ENCODE measurements at places on chromosomes 4 and X. TPM values are rescaled to one million over a fixed set of nuclear protein-coding genes. Genes with fewer than 3 reads are reported as not detected.

- no peaks in the 10 kb centered on the region for H3K36me3 ChIP-seq
- H3K4me1 ChIP-seq: peaks cover 19% of the 10 kb centered on the region
- peak; percentile 68 for DNase-seq
- peak overlapping the region; percentile 18 for H3K27ac ChIP-seq
Observed at GRCh38 chr4:185587427-185588161, 52.3 kb upstream of the PDLIM3 start.

DNA sequence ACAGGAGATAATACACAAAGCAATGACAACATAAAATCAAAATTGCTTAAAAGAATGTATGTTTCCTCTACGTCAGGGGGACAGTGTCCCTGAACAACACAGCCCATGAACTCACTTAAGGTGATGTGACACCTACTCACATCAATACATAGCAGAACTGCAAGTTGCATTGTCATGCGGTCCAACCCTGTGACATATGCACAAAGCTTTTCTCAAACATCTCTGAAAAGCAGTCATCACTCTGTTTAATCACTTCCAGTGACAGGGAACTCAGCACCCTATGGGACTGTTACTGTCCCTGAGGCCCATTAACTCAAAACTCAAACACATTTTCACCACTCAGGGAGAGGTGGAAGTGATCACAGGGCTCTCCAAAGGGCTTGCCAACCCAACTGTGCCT is 2.4 kb downstream of the STX18 start:
- DNase-seq: no peak
- no peak overlapping the region for H3K4me3 ChIP-seq
- H3K36me3 ChIP-seq: no peaks in the 10 kb centered on the region
- no peak overlapping the region for H3K27ac ChIP-seq
- H3K4me1 ChIP-seq: peaks cover 13% of the 10 kb centered on the region

The XPNPEP2 gene
- 4.2 TPM for total RNA-seq

DNA sequence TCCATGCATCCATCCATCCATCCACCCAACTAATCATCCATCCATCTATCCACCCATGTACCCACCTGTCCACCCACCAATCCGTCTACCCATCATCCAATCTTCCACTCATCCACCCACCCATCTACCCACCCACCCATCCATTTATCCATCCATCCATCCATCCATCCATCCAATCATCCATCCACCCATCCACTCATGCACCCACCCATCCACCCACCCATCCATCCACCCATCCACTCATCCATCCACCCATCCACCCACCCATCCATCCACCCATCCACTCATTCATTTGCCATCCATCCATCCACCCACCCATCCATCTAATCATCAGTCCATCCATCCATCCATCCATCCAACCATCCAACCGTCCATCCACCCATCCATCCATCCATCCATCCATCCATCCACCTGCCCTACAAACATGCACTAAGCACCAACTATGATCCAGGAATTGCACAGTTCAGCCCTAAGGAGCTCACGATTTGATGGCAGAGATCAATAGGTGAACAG is 21.3 kb upstream of the MXD4 start:
- H3K36me3 ChIP-seq: no peaks in the 10 kb centered on the region
- H3K27ac ChIP-seq: no peak overlapping the region
- H3K27me3 ChIP-seq: no peaks in the 10 kb centered on the region
- DNase-seq: no peak
- H3K4me1 ChIP-seq: peaks cover 17% of the 10 kb centered on the region

DNA sequence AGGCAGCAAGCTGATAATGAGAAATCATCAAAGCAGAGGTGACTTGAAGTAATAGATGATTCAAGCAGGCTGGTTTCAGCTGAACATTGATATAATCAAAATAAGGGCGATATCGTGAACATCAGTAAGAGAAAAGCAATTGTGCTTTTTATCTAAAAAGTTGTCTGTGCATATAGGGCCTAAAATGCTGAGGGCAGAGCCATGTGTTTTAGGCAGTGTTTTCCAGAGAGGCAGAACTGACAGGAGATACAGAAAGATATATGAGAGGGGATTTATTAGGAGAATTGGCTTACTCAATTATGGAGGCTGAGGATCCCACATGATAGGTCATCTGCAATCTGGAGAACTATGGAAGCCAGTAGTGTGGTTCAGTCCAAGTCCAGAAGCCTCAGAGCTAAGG is 136.5 kb upstream of the NPY2R start:
- no peak for DNase-seq
- H3K27me3 ChIP-seq: no peaks in the 10 kb centered on the region
- H3K36me3 ChIP-seq: no peaks in the 10 kb centered on the region
- H3K27ac ChIP-seq: no peak overlapping the region
- H3K4me3 ChIP-seq: no peak overlapping the region

DNA sequence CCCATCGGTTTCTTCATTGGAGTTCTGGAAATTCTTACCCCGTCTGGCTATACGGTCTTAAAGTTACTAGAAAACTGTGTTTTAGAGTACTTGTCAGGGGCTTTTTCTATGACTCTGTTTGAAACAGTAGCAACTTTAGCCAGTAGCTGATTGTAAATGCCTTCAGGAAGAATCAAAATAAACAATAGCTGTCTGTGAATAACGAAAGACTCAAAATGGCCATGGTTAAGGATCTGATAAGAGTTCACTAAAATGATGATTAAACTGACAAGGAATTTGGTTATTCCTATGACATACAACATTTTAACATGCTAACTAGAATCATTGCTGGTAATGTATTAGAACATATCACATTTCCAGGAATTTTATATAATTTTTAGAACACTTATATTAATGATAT is 191.0 kb downstream of the EVC2 start:
- no peaks in the 10 kb centered on the region for H3K27me3 ChIP-seq
- no peak for DNase-seq
- H3K4me1 ChIP-seq: no peaks in the 10 kb centered on the region
- no peaks in the 10 kb centered on the region for H3K36me3 ChIP-seq
- H3K27ac ChIP-seq: no peak overlapping the region

- no peak overlapping the region for H3K4me3 ChIP-seq
- H3K36me3 ChIP-seq: no peaks in the 10 kb centered on the region
- no peaks in the 10 kb centered on the region for H3K27me3 ChIP-seq
- H3K4me1 ChIP-seq: no peaks in the 10 kb centered on the region
- no peak for DNase-seq
- H3K27ac ChIP-seq: no peak overlapping the region
Observed at GRCh38 chr4:146545102-146545501, 23.4 kb upstream of the SLC10A7 start.

GRCh38 chr4:12178614-12179610 is 750.2 kb upstream of the HS3ST1 start:
- H3K27me3 ChIP-seq: no peaks in the 10 kb centered on the region
- H3K4me3 ChIP-seq: no peak overlapping the region
- no peaks in the 10 kb centered on the region for H3K4me1 ChIP-seq
- no peaks in the 10 kb centered on the region for H3K36me3 ChIP-seq
- H3K27ac ChIP-seq: no peak overlapping the region

- H3K4me3 ChIP-seq: no peak overlapping the region
- H3K27ac ChIP-seq: peak overlapping the region; percentile 29
- peaks cover 11% of the 10 kb centered on the region for H3K4me1 ChIP-seq
- no peak for DNase-seq
- peaks cover 11% of the 10 kb centered on the region for H3K36me3 ChIP-seq
Observed at GRCh38 chr4:145879598-145879997, 59.0 kb downstream of the ZNF827 start.

GRCh38 chr4:19324184-19324583 is 927.5 kb upstream of the SLIT2 start:
- H3K36me3 ChIP-seq: no peaks in the 10 kb centered on the region
- H3K27ac ChIP-seq: no peak overlapping the region
- DNase-seq: no peak
- no peaks in the 10 kb centered on the region for H3K27me3 ChIP-seq
- H3K4me3 ChIP-seq: no peak overlapping the region
